Colonic mucosa (tissue), 4 donors: ENCODE measurements at places on chromosomes 4 and X. TPM values are rescaled to one million over a fixed set of nuclear protein-coding genes. Genes with fewer than 3 reads are reported as not detected.

DNA sequence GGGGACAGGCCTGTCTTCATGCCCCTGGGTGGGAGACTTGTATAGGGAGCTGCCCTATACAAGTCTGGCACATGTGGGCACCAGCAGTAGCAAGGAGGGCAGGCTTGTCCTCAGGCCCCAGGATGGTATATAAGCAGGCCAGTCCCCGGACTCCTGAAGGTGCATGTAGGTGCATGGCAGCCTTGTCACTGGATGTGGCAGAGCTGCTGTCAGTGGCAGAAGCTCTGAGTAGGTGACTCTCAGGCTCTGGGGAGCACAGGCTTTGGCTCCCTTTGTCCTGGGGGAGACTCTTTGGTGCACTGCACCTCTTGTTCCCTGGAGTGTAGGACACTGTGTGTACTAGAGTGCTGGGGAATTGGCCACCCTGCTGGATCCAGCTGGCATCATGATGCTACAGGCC, 376.7 kb upstream of the DIPK2B start:
- no peaks in the 10 kb centered on the region for H3K27me3 ChIP-seq
- DNase-seq: no peak
- no peak overlapping the region for H3K4me3 ChIP-seq
- no peak overlapping the region for H3K27ac ChIP-seq
- H3K4me1 ChIP-seq: no peaks in the 10 kb centered on the region

DNA sequence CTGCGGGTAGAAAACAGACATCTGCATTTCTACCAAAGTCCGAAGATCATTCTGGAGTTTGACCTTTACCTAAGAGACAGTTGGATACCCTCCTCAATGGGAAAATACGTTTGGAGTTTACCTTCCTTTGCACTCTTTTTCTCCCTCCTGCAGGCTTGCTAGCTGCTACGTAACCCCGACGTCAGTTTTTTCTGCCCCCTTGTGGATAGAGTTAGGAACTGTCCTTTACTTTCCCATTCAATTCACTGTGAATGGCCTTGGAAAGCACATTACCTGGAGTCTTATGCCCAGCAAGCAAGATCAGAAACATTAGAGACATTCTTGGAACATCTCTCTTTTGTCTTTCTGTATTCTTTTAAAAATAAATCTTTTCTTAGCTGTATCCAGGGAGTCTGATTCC, 250.7 kb downstream of the NAP1L3 start:
- no peak overlapping the region for H3K4me3 ChIP-seq
- no peaks in the 10 kb centered on the region for H3K4me1 ChIP-seq
- DNase-seq: peak; percentile 20
- no peak overlapping the region for H3K27ac ChIP-seq
- H3K36me3 ChIP-seq: no peaks in the 10 kb centered on the region

DNA sequence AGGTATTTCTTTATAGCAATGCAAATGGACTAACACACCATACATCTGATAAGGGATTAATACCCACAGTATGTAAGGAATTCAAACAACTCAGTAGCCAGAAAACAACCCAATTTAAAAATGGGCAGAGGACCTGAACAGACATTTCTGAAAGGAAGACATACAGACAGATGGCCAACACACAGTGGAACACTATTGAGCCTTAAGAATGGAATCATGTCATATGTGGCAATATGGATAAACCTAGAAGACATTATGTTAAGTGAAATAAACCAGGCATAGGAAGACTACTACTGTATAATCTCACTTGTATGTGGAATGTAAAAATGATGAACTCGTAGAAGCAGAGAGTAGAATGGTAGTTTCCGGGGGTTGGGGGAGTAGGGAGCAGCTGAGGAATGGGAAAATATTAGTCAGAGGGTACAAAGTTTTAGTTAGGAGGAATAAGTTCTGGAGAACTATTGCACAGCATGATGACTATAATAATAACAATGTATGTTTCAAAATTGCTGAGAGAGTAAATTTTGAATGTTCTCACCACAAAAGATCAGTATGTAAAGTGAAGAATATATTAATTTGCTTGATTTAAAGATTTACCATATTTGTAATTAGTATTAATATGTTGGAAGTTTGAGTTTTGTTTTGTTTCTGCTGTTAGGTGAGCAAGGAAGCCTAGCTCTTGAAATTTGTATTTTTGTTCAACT, 25.2 kb downstream of the WDR44 start:
- no peak for DNase-seq
- H3K36me3 ChIP-seq: no peaks in the 10 kb centered on the region
- H3K4me1 ChIP-seq: no peaks in the 10 kb centered on the region
- peaks cover 3% of the 10 kb centered on the region for H3K27me3 ChIP-seq
- no peak overlapping the region for H3K4me3 ChIP-seq

Gene DMP1
- not detected for total RNA-seq
